Bronchial epithelial cell (primary cell): ENCODE measurements at places on chromosomes 12 and 14. TPM values are rescaled to one million over a fixed set of nuclear protein-coding genes. Genes with fewer than 3 reads are reported as not detected.

DNA sequence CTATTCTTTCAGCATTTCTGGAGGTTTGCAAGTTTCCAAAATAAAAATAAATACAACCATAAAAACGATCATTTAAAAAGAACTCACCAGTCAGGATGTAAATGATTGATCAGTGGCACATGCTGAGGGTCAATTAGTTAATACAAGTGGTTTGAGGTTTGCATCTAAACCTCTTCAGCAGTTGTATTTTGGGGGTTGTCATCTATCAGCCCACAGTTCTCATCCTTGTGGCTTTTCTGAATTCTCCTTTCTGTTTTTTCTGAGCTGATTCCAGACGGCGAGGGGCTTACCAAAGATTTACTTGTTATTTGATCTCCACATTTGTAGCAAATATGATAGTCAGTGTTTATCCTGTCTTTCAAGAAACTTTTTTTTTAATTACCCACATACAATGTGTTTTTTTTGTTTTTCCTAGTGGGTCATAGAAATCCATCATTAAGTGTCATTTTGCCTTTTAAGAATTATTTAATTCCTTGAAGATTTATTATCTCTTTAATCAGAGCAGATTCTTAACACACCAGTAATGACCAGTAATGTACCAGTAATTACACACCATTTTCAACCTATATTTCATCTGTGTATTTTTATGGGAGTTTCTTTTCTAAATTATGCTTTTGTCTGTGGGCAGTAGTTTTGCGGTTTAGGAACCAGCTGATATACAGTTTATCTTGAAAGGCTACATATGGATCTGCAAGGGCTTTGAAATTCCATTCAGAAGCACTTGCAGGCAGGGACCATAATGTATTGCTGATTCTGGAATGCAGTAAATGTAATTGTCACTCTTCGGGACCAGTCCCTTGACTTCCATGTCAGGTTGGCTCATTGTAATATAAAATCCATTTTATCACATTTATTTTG is 56.3 kb upstream of the DAAM1 start:
- no peak for DNase-seq

Gene PPFIBP1
- 31.1 and 43.3 TPM in 2 replicates for total RNA-seq

Gene ENDOU
- total RNA-seq: 0.38 TPM in 1 of 2 replicates, not detected in the other

GRCh38 chr14:61894452-61895077 is 132.3 kb downstream of the SNAPC1 start:
- DNase-seq: peak; percentile 65

Gene PRICKLE1
- total RNA-seq: 1.1 and 2.4 TPM in 2 replicates
